ENCODE measurements at places on chromosomes 7 and 10.
A peak's percentile ranks its signal among the peaks of the same experiment; 100 is the strongest.

- no peak for DNase-seq
These were observed 1024.8 kb downstream of the LRMDA start for GRCh38 chr10:76456197-76456596.

DNA sequence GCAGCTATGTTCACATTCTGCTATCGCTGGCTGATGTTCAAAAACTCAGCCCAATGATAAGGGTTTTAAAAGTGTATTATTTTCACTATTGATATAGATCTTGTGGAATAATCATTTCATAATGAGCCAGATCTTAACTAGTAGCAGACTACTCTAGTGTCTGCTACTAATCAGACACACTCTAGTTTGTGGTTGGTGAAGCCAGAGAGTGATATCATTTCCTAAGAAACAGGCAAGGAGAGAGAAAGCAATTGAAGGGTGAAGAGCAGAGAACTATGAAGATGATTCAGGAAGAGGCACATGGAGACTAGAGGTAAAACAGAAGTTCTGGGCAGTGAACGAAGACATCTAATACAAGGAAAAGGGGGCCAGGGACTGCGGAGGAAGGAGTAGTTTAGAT, 58.2 kb upstream of the BET1 start:
- no peak for DNase-seq

DNA sequence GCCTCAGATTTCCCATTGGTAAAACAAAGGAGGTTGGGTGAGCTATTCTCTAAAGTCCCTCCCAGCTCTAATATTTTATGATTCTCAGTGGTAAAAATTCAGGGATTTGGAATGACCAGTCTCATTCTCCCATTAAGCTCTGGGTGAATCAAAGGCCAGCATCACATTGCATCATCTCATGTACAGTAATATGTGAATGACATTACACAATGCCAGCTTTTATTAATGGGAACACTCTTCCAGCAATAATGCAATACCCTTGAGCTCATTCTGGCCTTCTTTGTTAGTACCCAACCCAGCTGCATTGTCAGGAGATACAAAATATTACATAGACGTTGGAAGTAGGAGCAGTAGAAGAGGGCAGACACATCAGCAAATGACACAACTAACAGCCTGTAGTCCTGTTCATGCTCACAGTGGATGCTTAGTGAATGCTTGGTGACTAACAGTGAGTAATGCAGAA, 100.0 kb upstream of the EGR2 start:
- DNase-seq = no peak

- DNase-seq = peak; percentile 52
These were observed 671 bp upstream of the ATAD1 start for GRCh38 chr10:87818505-87819288.

DNA sequence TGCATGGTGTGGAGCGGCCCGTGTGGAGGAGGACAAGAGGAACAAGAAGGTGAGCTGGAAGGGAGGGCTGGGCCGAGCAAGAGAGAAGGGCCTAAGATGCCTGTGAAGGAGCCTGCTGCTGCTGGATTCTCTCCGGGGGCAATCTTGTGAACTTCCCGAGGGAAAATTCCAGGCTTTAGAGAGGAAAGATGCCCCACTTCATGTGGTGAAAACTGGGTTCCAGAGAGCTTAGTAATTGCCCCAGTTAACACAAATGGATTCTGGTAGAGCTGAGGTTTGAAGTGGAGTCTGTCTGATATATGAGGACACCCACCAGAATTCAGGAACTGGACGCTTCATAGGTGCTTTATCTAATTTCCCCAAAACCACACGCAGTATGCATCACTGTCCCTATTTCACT, 114.1 kb upstream of the ZMIZ1 start:
- DNase-seq = no peak

DNA sequence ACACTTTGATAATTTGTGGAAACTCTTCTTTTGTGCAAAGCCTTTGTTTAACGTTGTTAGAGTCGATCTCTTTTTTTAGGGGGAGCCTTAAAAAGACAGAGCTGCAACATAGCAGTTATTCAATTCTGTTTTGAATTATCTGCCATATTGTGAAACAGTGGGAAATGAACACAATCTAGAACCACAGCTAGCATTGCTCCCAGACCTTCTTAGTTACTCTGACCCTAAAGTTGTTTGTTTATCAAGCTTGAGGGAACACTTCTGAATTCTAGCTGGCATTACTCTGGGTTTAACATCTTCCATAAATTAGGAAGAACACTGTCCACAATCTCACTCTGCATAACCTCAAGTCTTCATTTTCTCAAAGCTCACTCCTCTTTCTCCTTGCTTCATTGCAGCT, 217.7 kb downstream of the PRKG1 start:
- DNase-seq = no peak

DNA sequence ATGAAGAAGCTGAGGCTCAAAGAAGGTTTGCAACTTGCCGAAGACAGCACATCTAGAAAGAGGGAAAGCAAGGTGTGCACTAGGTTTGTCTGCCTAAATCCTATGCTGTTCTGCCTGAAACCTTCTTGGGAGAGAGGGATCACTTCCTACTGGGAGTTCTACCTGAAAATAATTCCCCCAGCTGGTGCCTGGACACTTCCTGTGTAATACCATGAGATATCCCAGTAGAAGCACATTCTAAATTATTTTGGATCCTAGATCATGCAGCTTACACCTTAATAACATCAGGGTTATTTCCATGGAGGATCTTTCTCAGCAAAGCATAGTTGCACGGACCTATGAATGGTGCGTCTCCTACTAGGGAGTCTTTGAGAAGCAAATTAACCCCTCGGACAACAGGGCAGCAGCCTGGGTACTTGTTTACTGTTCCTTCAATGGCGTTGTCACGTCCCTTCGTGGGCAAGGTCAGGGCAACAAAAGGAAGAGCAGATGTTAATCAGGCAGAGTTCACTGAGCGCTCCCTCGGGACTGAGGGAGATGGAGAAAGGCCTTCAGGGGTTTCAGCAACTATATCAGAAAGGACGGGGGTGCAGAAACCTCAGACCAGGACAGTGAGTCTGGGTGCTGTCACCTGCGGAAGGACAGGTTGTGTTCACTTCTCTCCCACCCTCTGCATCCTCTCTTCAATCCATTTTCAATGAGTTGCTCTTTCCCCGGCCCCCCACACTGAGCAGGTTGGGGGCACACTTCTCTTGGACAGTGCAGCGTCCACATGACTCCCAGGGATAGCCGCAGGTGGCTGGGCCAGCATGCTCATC, 44.0 kb downstream of the OAT start:
- DNase-seq = no peak

DNA sequence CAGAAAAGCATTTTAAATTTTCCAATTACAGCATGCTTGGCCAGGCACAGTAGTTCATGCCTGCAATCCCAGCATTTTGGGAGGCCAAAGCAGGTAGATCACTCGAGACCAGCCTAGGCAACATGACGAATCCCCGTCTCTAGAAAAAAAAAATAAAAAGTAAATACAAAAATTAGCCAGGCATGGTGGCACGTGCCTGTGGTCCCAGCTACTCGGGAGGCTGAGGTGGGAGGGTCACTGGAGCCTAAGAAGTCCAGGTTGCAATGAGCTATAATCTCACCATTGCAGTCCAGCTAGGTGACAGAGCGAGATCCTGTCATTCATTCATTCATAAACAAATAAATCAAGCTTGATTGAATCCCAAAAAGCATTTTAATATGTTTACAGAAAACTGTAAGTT, 234.9 kb downstream of the PARD3 start:
- no peak for DNase-seq

DNA sequence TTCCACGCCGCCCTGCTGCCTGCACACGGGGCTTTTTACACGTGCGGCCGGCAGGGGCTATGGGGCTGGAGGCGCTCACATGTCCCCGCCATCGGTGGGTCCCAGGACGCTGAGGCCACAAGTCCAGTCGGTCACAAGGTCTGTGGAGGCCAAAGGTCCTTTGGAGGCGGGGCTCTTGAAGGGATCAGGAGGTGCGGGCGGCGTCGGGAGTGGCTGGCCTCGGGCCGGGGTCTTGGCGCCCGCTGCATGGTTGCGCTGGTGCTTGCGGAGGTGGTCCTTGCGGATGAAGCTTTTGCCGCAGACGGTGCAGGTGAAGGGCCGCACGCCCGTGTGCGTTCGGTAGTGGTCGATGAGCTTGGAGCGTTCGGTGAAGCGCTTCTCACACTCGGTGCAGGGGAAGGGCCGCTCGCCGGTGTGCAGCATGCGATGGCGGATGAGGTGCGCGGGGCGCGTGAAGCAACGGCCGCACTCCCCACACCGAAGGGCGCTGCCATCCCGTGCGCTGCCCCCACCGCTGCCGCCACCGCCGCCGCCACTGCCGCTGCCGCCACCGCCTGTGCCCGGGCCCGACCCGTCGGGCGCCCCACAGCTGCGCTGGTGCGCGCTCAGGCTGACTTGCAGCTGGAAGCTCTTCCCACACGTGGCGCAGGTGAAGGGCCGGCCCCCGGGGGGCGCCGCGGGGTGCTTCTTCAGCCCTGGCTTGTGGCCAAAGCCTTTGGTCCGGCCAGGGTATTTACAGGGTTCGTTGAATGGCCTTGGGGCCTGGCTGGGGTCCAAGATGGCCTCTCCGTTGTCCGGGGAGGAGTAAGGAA, 13.7 kb upstream of the ZNF777 start:
- DNase-seq = no peak

- DNase-seq = no peak
These were observed 263.4 kb upstream of the PRKCQ start for GRCh38 chr10:6843481-6843881.

- DNase-seq = no peak
These were observed 207.4 kb downstream of the ADARB2 start for GRCh38 chr10:1529806-1530413.

DNA sequence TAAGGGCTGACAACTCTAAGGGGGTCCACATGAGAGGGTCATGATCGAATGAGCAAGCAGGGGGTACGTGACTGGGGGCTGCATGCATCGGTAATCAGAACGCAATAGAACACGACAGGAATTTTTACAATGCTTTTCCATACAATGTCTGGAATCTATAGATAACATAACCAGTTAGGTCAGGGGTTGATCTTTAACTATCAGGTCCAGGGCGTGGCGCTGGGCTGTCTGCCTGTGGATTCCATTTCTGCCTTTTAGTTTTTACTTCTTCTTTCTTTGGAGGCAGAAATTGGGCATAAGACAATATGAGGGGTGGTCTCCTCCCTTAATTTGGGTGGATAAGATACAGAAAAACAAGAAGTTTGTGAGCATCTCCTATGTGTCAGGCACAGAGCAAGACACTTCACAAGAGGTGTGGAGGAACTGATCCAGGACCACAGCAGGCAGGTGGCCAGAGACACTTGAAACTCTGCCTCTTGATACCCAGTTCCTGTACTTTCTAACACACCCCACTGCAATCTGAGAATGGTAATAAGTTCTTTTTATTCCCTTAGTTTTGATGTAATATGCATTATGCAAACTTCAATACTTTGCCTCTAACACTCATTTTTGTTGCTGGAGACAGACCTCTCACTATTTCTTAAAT, 18.0 kb upstream of the MRLN start:
- DNase-seq = no peak

DNA sequence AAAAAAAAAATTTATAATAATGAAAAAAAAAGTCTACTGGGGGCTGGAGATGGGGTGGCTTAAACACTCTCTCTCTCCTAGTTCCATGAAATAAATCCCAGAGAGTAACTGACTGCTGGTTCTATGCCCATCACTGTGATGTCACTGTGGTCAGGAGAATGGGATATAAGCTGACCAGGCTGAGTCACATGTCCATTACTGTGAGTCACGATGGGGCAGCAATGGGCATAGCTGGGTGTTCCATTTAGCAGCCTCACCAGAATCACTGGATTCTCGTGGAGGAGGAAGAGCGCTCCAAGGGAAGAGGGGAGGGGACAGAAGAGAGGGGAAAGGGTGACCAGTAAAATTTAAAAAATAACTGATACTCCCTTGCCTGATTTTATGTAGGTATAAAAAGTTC, 37.1 kb downstream of the MASTL start:
- DNase-seq = no peak

- no peak for DNase-seq
These were observed 20.1 kb downstream of the ITGB1 start for GRCh38 chr10:32937911-32938424.

GRCh38 chr7:102291916-102292267, 5.2 kb downstream of the SH2B2 start:
- no peak for DNase-seq

- DNase-seq = no peak
These were observed 56.0 kb upstream of the PDGFA start for GRCh38 chr7:575425-576366.

DNA sequence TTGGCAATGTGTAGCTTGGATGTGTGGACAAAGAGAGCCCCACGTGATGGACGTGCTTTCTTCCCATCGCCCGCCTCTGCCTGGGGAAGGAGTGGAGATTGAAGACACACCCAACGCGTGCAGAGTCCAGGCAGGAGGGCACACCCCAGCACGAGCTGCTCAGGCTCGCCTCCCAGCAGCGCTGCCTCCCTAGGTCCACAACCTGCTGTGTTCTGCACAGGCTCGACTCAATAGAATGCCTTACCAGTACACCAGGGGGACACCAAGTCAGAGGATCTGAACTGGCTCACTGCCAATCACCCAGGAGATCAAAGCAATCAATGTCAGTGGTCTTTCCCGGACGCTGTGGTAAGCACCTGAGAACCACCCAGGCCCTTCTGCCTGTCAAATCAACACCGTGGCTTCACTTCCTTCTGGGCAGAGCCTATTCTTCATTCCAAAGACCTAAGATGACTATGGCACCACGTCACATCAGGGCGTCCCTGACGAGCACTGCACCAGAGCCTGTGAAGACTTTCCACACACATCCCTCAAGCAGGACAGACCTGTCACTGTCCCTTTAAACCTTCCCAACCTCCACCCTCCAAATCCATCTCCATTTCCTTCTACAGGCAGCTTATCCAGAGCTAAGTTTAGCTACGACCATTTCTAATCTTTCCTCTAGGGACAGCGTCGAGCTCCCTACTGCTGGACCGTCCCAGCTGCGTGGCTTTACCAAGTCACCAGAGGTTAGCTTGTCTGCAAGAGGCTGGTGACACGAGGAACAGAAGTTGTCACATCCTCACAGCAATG, 72.3 kb downstream of the AMZ1 start:
- no peak for DNase-seq

DNA sequence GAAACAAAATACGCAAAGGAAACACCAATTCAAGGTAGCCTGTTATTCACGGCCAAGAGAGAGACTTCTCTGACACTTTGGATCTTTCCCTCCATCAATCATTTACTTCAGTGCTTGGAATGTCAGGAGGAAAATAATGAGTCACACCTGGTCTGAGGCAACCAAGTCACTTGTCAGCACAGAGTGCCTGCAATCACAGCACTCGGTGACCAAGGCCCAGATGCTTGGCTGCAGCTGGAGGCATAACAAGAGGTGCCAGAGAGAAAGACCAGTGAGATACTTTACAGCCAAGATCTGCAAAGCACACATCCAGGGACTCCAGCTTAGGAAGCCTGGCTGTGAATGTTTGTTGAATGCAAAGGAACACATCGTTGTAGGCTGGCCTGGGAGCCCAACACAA, 33.9 kb downstream of the ASB13 start:
- no peak for DNase-seq

GRCh38 chr7:137080516-137081203, 212.2 kb downstream of the CHRM2 start:
- DNase-seq = no peak

DNA sequence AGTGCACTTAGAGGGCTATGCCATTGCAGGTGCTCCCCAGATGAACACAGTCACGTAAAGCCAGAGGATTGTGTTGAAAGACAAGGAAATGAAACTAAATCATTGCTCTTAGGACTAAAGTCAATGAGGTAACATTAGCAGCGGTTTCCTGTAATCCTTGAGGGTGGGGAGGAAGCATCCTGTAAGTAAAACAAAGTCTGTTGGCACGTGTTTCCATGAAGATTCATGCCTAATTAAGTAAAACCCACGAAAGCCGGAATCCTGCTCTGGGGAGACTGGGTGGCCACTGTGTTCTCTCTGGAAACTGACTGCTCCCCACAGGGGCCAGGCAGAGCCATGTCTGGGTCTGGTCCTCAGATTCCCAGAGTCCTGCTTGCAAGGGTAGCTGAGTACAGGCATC, 18.3 kb downstream of the STEAP1B start:
- no peak for DNase-seq

Measured in stimulated activated CD4-positive, alpha-beta T cell treated with anti-CD3 and anti-CD28 coated beads, Interleukin-4, amount 100 ng/mL, for 48 hours (primary cell).